Fibroblast of skin of left biceps (primary cell): ENCODE measurements at places on chromosomes 11 and 22.

DNA sequence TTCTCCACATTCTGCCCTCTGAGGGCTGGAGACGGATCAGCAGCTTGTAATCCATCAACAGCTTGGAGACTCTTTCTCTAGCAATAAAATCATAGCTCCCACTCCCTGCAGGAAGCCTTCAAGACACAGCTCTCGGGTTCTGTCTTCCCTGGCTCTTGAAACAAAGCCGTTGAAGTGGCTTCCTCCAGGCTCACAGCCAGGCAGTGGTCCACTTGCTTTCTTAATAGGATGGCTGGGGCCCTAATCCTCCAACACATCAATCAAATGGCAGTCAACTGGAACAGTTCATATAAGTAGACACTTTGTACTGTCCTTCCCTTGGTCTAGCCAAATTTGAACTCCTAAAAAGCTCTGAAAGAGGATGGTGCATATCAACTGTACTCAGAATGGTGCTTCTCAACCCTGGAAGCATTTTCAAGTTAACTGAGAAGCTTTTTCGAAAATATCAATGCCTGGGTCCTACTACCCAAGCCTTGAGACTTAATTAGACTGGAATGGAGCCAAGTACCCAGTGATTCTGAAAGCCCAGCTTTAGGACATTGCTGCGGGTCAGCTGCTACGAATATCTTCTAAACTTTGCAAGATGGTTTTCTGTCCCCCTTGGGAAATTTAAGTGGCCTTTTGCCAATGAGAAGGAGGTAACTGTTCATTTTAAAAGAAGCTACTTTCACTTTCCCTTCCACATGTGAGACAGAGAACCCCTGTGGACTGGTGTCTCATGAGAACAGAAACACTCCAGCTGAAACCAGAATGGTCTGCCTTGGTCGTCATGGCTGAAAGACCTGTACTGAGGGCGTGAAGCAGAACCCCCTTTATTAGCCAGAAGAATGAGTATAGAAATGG is 74.7 kb downstream of the SC5D start:
- DNase-seq = no peak

DNA sequence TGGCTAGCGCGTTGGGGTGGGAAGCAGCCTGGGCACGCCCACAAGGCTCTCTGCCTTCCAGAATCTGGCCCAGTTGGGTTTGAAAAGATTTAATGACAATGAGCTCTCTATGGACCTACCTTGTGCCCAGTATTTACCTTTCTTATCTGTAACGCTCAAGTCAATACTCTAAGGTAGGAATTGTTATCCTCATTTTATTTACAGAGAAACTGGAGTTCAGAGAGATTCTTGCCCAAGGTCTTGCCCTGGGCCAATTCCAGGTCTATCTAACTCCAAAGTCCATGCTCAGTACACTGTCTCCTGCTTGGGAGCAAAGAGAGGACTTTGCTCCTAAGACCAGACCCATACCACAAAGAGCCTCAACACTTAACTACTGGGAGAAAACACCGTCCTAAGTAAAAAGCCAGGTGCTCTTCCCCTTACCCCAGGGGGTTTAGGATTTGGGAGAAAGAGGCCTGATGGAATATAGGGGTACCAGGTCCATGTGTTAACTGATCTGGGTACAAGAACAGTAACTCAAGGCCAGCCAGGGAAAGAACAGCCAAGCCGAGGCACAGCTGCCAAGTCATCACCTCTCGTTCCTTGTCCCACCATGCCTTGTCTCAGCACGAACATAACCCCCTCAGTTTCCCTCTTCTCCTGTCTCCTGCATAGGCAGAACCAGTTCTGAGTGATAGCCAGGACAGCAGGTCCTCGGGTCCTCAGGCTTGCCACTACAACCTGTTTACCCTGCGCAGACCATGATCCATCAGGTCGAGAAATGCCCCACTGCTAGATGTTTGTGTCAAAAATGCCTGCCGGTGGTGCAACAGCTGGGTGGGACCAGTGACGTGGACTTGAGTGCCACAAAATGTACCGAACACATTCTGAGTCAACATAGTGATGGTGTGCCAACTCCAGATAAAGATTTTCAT is 14.6 kb downstream of the APOA4 start:
- no peak for DNase-seq

GRCh38 chr11:35905646-35906276 is 38.1 kb upstream of the LDLRAD3 start:
- no peak for DNase-seq

GRCh38 chr11:3108183-3108721 is 51.0 kb upstream of the CARS1 start:
- DNase-seq = no peak

- DNase-seq = no peak
Measured at GRCh38 chr11:66294626-66295620, 3.2 kb downstream of the TMEM151A start.

- no peak for DNase-seq
Measured at GRCh38 chr11:78786086-78786485, 211.4 kb upstream of the NARS2 start.

- DNase-seq = no peak
Measured at GRCh38 chr11:71459767-71460320, 6.8 kb downstream of the NADSYN1 start.

DNA sequence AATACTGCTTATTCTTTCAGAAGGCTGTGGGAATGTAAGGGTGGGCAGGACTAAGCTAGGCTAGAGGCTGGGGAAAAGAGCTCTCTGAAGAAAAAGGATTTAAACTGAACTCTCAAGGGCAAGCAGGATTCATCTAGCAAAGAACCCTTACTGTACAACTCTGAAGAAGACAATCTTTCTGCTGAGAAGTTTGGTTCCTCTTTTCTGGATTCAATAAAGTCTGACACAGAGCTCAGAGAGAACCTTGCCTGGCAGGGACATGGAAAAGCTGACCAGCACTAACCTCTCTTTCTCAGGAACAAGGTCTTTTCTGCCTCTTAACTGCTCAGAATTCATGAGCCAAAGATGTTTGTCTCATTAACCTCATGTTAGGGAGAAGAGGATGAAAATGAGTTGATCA is 388.4 kb upstream of the DDI1 start:
- DNase-seq = no peak

- peak; percentile 67 for DNase-seq
Measured at GRCh38 chr11:64245797-64246620, 734 bp downstream of the PPP1R14B start.

- peak; percentile 88 for DNase-seq
Measured at GRCh38 chr11:73308961-73309919, 1.2 kb downstream of the ARHGEF17 start.

- no peak for DNase-seq
Measured at GRCh38 chr11:74546752-74547151, 45.6 kb upstream of the POLD3 start.

- DNase-seq = no peak
Measured at GRCh38 chr22:42319386-42319785, 48.9 kb upstream of the TCF20 start.

GRCh38 chr22:38871360-38872171 is 450 bp downstream of the CBX6 start:
- no peak for DNase-seq

DNA sequence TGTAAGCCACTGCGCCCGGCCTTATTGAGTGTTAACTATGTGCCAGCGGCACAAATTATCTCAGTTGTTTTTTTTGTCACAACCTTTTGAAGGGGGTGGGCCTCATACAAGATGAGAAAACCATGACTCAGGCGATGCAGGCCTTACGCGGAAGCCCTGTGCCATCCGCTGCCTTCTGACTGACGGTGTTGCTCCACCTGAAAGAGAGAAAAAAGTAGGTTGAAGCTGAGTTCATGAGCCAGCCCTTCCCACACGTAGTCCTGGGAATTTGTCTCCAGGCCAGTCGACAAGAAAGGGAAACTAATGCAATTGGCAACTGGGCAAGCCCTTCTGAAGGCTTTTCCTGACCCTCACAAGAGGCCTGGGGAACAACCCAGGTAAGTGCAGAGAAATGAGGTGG is 96.9 kb upstream of the CRYBB3 start:
- DNase-seq = no peak

- no peak for DNase-seq
Measured at GRCh38 chr11:45455536-45455935, 169.4 kb upstream of the SYT13 start.

GRCh38 chr11:91804042-91804441 is 420.6 kb upstream of the FAT3 start:
- peak; percentile 79 for DNase-seq

DNA sequence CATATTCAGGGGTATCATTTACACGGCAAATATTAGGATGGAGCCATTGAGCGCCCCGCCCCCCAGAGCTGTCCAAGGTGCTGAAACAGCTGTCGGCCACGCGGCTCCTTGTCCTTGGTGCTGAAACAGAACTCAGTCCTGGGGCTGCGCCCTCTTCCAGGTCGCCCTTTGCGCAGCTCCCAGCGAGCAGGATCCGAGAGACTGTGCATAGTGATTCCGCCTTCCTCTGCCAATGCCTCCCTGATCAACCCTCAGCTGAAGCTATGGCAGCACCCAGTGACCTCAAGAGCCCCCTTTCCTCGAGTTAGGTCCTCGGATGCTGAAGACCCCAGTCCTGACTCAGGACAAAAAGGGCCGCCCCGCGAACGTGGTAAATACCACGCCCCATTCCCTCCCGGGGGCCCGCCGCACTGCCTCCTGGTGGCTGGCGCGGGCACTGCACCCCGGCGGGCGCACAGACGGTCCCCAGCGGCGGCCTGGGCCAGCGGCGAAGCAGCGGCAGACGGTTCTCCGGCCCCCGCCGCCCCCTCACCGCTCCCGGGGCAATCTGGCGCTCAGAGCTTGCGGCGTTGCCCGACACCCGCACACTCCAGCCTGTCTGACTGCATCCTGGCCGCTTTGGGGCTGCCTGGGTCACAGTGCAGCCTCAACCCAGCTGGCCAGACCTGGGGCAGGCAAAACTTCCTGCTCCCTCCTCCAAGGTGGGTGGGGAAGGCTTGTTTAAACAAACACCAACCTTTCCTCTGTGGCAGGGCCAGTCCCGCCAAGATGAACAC is 13.4 kb downstream of the SYT7 start:
- peak; percentile 21 for DNase-seq

- no peak for DNase-seq
Measured at GRCh38 chr11:4093519-4094347, 866 bp upstream of the RRM1 start.

DNA sequence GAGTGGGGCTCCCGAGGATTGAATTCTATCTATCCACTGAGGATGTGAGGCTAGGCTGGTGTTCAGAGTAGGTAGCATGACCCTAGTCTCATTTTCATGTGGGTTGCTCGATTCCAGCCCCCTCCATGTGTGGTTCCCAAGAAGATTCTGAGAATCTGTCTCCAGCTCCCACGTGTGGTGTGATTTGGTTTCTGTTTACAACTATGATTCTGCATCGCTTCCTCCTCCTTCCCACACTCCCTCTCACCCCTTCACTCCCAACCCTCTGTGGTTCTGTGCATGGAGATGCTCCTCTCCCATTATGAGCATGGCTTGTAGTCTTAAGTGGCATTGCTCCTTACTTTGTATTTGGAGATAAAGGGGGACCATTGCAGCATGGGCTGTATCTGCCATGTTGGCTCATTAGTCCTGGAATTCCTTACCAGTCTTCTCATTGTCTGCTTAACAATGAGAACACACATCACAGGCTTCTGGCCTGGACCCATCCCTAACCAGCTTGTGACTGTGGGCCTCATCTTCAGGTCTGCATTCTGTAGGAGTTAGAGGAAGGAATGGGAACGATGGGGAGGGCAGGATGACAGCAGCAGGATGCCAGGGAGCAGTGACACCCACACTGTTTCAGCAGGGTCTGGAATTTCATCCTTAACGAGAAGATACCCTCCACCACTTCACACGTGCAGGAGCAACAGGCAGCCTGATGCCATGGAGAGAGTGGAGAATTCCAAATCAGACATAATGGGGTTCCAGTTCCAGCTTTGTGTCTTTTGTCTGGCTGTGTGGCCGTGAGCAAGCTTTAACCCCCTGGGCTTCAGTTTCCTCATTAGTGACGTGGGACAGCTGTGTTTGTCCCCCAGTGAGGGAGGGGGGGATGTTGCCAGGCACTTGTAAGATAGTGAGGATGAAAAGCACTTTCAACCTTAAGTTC is 86.0 kb downstream of the CCDC81 start:
- DNase-seq = no peak

GRCh38 chr11:99934008-99934407 is 753.1 kb upstream of the ARHGAP42 start:
- no peak for DNase-seq

DNA sequence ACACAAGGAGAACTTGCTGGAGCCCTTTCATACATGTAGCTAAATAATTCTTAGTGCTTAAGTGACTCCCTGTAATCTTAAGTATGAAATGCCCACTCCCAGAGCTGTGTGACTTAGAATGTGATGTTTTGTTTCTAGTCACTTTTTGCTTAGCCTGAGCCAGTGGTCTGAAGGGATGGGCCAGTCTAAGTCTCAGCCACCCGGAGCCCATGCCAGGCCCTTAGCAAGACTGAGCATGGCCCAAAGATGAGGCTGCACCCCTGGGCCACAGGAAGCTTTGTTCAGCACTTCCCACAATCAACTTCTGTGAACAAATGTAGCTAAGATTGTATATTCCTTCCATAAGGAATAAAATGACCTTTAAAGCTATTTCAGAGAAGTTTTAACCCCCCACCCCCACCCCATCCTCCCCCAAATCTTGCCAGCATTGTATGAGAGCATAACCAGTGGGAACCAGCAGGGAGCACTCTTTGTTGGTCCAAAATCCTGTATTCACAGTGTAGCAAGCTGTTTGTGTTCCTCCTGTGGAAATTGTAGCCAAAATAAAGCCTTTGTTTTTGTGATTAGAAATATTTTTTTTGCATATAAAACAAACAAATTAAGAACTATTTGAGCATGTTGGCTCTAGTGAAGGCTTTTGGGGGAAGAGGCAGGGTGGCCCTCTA is 73.8 kb upstream of the GAL start:
- no peak for DNase-seq

DNA sequence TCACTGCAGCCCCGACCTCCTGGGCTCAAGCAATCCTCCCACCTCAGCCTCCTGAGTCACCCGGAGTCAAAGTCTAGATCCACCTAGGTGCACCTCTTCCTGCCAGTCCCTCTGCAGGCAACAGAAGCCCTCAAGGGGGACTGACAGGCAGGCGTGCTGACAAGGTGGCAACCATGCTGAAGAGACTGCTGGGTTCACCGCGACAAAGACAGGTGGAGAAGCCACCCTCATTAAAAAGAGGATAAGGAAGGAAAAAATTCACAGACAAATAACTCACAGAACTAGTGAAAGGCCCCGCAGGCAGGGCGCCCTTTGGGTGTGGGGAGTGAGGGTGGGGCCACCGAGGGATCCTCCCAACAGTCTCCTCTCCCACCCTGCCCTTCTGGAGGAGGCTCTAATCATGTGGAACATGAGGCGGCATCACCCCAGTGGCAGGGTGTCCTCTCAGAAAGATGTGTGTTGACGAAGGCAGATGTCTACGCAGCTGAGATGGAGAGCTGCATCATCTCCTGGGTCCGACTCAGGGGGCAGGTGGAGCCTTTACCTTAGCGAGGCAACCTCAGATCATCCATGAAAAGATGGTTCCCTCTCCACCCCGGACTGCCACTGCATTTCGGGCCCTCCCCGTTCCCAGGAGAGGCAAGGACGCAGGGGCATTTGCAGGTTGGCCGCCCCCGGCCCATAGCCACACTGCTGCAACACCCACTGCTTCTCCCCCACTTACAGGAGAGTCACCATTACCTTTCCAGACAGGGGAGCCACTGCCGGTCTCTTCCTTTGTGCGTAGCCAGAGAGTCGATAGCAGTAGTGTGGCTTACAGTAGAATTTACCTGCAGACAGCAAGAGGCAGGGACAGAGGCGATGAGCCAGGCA is 91.2 kb upstream of the BID start:
- no peak for DNase-seq
